ENCODE measurements at places on chromosomes 16 and 17. TPM values are rescaled to one million over a fixed set of nuclear protein-coding genes. Genes with fewer than 3 reads are reported as not detected.

- DNase-seq: no peak
Observed at GRCh38 chr16:88369447-88370008, 13.2 kb upstream of the ZNF469 start.

- DNase-seq: no peak
Observed at GRCh38 chr16:65600629-65601028, 478.8 kb upstream of the CDH11 start.

- no peak for DNase-seq
Observed at GRCh38 chr16:19616241-19616640, 60.7 kb downstream of the VPS35L start.

GRCh38 chr16:72400257-72401083 lies 228.5 kb upstream of the PMFBP1 start:
- DNase-seq: peak; percentile 81

DNA sequence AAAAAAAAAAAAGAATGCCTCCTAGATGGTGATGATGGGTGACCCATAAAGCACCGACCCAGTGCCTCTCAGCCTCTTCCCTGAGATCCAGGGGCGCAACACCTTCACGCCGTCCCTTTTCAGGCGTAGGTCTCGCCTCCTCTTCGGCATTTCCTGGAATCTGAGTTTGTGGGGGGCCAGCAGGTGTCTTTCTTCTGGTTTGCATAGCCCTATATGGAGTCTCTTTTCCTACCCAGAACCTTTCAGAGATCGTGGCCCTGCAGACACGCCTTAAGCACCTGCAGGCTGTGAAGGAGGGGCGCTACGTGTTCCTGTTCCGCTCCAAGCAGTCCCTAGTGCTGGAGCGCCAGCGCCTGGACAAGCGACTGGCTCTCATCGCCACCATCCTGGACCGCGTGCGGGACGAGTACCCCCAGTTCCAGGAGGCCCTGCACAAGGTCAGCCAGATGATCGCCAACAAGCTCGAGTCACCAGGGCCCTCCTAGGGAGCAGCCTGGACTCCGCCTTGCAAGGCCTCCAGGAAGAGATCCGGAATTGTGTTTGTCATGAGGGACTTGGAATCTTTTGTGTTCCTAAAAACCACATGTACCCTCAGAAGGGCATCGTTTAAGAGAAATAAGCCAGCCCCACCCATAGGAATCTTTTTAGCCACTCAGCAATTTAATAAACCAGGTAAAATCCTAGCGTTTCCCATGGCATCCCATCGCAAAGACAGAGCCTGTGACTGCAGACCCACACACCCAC lies 1.9 kb upstream of the GAA start:
- no peak for DNase-seq

GRCh38 chr16:20301840-20302239 lies 25.5 kb downstream of the GP2 start:
- no peak for DNase-seq

DNA sequence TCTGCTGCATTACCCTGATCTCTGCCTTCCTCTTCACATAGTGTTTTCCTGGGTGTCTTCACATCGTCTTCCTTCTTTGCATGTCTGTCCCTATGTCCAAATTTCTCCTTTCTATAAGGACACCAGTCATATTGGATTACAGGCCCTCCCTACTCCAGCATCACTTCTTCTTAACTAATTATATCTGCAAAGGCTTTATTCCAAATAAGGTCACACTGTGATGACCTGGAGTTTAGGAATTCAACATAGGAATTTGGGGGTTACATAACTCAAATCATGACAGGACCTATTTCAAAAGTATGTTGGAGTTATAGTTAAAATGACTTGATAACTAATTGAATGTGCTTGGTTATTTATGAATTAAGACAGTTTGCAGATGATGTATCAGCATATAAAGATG lies 490.5 kb upstream of the ERCC4 start:
- no peak for DNase-seq

DNA sequence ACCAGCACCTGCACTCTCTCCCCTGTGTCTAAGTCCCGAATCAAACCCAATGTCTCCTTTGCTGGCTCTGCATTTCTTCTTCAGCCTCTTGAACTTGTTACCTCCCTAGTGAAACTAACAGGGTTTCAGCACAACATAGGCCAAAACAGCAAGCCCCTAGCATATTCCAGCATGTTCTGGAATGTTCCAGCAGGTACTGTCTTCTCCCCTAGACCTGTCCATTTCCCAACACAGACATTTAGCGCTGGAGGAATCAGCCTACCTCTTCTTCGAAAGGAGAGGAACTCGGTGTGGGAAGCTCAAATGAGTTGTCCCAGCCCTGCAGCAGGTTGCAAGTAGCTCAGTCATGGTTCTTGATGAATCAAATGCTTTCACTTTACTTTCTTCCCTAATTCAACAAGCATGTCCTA lies 47.1 kb downstream of the LITAF start:
- DNase-seq: no peak

GRCh38 chr16:70804153-70804733 lies 3.3 kb upstream of the VAC14 start:
- DNase-seq: no peak

- DNase-seq: no peak
Observed at GRCh38 chr17:65314212-65314611, 177.0 kb downstream of the RGS9 start.

DNA sequence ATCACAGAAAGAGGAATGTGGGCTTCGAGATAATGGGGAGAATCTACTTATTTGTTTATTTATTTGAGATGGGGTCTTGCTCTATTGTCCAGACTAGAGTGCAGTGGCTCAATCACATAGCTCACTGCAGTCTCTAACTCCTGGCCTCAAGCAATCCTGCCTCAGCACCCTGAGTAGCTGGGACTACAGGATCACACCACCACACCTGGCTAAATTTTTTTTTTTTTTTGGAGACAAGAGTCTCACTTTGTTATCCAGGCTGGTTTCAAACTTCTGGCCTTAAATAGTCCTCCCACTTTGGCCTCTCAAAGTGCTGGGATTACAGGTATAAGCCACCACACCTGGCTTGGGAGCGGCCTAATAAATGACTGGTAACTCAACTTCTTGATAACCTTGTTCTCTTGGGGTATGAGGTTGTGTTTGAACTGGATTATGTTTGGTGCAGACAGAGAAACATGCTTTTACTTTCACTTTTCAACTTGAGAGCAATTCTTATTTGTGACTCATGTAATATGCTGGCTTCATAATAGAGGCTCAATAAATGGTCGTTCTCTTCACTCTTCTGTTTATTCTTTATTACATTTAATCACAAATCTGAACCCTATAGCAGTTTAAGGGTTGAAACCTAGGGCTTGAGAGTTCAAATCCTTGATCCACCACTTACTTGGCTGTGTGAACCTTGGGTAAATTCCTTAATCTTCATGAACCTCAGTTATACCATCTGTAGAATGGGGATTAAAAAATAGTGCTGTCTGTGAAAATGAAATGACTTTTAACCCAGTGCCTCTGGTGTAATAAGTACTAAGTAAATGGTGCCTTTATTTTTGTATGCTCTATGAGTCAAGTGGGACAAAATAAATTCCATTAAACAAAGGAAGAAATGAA lies 129.1 kb upstream of the HS3ST2 start:
- no peak for DNase-seq

DNA sequence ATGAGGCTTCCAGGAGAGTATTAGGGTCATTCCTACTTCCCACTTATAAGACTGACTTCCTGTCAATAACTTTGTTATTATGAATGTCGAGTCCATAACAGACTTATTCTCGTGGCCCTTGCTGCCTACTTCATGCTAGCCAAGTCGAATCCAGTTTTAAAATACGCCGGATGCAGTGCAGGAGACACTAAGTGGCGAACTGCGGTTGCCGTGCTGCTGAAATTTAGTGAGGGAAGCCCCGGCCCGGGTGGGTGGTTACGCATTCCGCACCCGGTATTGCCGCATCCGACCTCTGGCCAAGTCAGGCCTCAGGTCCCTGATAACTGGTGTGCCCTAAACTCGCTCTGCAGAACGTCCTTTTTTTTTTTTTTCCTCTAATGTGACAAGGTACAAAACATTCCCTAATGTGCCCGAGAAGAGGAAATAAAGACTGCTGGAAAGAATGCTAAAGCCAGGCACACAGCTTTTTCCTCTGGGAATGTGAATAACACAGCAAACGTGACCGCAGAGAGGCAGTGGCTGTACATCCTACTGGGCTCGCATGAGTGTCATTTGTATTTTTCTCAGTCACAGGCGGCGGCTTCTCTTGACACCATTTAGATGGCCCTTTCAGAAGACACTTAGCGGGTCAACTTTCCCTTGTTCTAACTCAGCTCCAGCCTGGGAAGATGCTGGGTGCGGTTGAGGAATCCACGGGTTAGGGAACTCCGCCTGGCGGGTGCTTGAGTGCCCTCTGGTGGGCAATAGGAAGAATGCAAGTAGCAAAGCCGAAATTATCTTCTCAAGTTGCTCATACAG lies 7.1 kb upstream of the AKTIP start:
- peak; percentile 74 for DNase-seq

DNA sequence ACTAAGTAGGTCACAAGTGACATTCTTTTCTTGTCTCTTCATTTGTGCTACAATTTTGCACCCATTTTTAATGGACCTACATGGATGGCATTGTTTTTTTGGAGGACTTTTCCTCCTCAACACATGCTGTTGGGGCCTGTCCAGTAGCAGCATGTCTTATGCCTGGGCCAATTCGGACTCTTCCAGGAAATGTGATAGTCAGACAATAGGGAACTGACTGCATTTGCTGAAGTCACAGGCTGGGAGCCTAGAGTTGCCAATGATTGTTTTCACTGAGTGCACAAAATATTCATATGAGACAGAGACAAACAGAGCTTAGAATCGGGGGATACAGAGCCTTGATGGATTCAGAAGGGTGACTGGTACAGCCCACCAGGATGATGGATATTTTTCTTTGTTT lies 867.3 kb upstream of the GOT2 start:
- no peak for DNase-seq

DNA sequence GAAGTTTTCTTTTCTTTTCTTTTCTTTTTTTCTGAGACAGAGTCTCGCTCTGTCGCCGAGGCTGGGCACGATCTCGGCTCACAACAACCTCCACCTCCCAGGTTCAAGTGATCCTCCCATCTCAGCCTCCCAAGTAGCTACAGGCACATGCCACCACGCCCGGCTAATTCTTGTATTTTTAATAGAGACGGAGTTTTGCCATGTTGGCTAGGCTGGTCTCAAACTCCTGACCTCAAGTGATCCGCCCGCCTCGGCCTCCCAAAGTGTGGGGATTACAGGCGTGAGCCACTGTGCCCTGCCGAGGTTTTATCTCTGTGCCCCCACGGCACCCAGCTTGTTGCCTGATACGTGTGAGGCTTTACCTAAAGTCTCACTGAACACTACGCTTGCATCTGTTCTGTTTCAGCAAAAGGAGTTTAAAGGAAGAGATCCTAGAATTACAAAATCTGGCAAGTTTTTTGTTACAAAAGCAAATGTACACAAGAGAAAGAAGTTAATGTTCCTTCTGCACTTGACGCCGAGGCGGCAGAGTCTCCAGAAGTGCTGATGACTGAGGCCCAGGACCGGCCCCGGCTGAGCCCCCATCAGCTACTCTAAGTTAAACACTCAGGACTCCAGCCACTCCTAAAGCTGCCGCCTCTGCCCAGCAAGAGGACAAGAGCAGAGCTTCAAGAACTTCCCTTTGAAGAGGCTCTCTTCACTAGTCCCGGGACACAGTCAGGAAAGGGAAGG lies 9.2 kb downstream of the ABCA3 start:
- DNase-seq: no peak

DNA sequence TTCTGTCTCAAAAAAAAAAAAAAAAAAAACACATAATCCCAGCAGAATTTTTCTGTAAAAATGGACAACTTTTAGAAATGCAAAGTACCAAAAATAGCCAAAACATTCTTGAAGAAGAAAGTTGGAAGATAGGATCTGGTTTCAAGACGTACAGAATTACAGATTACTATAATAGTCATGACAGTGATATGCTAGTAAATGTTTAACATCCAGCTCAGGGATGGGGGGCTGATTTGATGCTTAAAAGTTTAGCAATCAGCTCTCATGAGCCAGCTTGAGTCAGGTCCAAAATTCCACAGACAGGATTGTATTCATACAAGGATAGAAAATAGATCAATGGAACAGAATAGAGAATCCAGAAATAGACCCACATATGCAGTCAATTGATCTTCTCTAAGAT lies 100.5 kb downstream of the CYB561 start:
- no peak for DNase-seq

GRCh38 chr17:61904094-61904710 lies 23.6 kb downstream of the INTS2 start:
- DNase-seq: no peak

The CCL2 gene
- total RNA-seq: 3.7 TPM

The NAT9 gene
- 55.6 TPM for total RNA-seq

Data from A673 (cell line).